ENCODE measurements at places on chromosomes 12 and 14. TPM values are rescaled to one million over a fixed set of nuclear protein-coding genes. Genes with fewer than 3 reads are reported as not detected.

Gene RNASE1
- 290 TPM for polyA plus RNA-seq

Gene CDC42BPB
- 42.5 TPM for polyA plus RNA-seq

GRCh38 chr12:120640861-120641833 is 721 bp downstream of the CABP1 start:
- DNase-seq = peak; percentile 79

- no peak for DNase-seq
Observed at GRCh38 chr14:93369713-93370266, 22.8 kb downstream of the COX8C start.

DNA sequence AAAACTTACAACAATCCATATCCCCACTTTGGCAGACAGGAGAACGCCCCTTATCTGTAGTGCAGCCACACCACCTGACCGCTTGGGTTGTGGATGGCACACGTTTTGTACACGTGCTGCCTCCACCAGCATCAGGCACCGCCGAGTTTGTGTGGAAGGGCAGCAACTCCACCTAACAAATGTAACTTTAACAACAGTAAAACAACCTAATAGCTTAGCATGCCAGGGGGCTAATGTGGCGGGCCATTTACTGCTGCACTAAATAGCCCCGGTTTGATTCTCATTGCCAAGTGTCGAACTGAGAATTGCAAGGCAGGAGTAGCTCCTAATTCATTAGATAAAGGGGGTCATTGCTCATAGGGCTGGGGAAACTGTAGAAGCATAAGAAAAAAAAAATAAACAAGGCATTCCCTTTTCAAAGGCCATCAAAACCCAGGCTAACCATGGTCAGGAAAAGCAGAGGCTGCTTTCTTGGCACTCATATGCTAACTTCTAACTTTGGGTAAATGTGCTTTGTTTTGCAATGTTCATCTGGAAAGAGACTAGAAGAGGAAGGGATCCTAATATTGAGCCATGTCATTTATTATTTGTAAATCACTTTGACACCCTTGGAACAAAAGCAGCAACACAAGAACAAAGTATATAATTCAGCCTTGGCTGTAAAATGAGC is 279.7 kb upstream of the SOX5 start:
- DNase-seq = no peak

Gene RNASE3
- 0.14 TPM for polyA plus RNA-seq

GRCh38 chr12:53090554-53090953 is 6.9 kb upstream of the IGFBP6 start:
- DNase-seq = no peak

- DNase-seq = peak; percentile 15
Observed at GRCh38 chr14:104882325-104882973, 17.4 kb downstream of the CEP170B start.

- no peak for DNase-seq
Observed at GRCh38 chr12:96571101-96571862, 81.9 kb downstream of the CFAP54 start.

Gene EXOC3L4
- 1.4 TPM for polyA plus RNA-seq

GRCh38 chr12:34340534-34341361 is 318.5 kb downstream of the ALG10 start:
- DNase-seq = no peak

DNA sequence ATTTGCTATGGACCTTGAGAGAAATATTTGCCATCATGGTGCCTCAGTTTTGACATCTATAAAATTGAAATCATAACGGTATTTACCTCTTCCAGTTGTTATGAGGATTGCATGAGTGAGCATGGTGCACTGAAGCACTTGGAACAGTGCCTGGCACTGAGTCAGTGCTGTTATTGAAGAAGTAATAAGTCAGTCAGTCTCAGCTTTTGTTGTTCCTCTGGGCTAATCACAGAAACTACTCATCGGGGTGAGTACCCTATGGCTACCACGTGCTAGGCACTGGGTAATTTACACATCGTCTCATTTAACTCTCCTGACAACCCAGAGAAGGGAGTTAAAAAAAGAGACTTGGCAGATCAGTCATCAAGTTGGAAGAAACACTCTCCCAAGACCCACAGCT is 159.5 kb upstream of the NRXN3 start:
- no peak for DNase-seq

DNA sequence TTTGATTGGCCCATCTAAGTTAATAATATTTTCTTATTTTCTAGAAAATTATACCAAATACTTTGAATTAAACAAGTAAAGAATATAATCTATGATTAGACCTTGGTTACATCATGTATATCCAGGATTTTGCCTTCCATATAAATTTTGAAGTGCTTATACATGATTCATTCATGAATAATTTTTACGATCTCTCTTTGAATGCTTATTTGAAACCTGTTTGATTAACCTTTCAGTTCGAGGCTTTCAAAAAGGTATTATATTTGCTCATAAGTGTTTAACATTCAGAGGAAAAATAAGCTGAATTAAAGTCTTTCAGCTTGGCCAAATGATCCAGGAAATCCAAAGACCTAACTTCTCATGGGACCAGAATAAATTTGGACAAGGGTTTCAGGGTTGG is 495.2 kb upstream of the GARIN6 start:
- DNase-seq = no peak

Gene NOVA1
- polyA plus RNA-seq = 3.5 TPM

Gene MYF5
- polyA plus RNA-seq = not detected

DNA sequence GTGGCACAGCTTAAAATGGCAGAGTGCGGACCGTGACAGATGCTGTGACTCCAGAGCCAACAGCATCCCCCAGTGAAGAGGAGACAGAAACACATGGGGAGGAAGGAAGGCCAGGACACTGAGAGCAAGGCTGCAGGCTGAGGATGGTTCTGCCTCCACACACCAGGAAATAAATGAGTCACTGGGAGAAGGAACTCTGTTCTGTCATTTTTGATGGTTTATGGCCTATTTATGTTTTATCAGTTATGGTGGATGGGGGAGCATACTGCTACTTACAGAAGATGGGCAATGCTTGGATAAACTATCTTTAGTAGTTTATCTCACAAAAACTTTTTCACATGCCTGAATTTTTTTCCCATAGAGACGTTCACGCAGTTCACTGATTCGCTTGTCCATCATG is 33.8 kb downstream of the ZFYVE21 start:
- DNase-seq = no peak

- peak; percentile 77 for DNase-seq
Observed at GRCh38 chr12:175250-175649, 38.7 kb downstream of the SLC6A12 start.

All from right cardiac atrium (tissue), 5 donors.